ENCODE measurements at places on chromosomes 1 and 21.

DNA sequence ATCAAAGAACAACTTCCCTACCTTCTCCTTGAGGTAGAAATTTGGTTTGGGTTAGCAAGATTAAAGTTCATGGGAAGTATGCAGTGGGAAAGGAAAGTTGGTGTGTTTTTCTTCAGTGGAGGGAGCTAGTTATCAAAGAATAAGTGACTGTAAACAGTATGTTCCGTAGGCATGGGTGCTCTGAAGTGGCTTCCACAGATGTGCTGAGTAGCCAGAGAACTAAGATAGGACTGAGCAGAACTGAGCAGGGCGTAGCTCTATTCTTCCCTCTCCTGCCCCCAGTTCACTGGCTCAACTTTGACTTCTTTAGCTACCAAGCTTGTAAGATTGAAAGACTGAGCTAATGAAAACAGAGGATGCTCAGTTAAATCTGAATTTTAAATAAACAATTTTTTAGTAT, 3.4 kb downstream of the ADCY10 start:
- no peak for DNase-seq

DNA sequence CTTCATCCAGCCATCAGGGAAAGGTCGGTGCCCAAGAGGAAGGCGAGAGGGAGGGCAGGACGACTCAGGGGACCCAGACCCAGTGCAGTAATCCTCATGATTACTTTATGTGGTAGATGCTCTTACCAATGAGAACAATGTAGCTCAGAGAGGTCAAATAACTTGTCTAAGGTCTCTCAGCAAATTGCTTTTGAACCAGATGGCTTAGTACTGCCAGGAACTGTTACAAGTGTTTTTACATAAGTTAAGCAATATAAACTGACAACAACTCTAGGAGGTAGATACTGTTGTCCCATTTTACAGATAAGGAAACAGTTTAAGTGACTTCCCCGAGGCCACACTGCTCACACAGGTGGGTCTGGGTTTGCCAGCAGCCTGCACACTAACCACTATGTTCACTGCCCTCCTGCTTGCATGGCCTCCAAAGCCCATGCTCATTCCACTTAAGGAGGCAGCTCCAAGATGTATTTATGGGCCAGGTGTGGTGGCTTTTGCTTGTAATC, 111.7 kb downstream of the LACTBL1 start:
- no peak for DNase-seq

- no peak for DNase-seq
Measured at GRCh38 chr1:157798211-157798610, 21.3 kb upstream of the FCRL2 start.

DNA sequence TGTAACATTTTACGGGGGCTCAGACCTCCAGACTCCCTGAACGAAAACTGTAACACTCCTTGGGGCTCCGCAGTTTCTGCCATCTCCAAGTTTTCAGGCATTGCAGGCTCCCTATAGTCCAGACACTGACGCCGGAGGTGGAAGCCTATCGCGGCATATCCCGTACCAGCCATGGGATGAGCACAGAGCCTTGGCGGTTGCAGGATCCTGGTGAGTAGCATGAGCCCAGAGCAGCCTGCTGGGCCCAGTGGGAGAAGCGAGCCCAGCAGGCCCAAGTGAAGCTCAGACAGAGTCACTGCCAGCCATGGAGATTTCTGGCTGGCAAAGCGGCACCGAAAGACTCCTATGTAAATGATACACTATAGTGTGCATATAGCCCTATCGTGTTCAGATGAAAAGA, 446.8 kb downstream of the COL11A1 start:
- DNase-seq = no peak

- DNase-seq = no peak
Measured at GRCh38 chr1:160436966-160437365, 36.6 kb downstream of the VANGL2 start.

DNA sequence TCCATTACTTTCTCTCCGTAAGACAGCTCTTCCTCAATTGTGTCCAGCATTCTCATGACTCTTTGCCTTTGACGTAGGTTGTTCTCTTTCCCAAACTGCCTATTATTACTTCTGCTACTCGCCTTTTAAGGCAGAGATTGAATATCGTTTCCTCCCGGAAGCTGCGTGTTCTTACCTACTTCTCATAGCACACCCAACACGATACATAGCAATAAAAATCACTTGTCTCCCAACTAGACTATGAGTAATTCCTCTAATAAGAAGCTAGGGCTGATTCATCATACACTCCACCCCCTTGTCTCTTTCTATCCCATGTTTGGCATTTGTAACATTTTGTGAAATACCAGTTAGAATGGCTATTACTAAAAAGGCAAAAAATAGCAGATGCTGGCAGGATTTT, 55.8 kb upstream of the SGIP1 start:
- no peak for DNase-seq

DNA sequence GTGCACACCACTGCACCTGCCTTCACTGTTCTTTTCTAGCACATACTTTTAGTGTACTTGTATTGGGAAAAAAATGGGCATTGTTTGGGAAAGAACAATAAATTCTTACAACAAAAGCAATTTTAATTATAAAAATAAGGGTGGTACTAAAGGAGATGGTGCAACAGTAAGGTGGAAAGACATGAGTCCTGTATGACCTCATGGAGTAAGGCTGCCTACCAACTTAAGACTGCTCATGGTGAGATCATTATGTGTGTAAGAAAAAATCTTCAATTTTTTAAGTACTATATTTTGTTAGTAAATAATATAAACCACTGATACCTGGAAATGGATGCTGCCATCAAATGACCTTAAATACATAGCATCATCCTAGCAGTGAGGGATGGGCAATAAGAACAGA, 29.6 kb upstream of the PHGDH start:
- DNase-seq = no peak

GRCh38 chr1:41498391-41498790, 13.9 kb upstream of the EDN2 start:
- no peak for DNase-seq

GRCh38 chr1:224378855-224379631, 22.4 kb downstream of the CNIH4 start:
- no peak for DNase-seq

- DNase-seq = no peak
Measured at GRCh38 chr1:47465605-47466004, 27.8 kb downstream of the FOXD2 start.

DNA sequence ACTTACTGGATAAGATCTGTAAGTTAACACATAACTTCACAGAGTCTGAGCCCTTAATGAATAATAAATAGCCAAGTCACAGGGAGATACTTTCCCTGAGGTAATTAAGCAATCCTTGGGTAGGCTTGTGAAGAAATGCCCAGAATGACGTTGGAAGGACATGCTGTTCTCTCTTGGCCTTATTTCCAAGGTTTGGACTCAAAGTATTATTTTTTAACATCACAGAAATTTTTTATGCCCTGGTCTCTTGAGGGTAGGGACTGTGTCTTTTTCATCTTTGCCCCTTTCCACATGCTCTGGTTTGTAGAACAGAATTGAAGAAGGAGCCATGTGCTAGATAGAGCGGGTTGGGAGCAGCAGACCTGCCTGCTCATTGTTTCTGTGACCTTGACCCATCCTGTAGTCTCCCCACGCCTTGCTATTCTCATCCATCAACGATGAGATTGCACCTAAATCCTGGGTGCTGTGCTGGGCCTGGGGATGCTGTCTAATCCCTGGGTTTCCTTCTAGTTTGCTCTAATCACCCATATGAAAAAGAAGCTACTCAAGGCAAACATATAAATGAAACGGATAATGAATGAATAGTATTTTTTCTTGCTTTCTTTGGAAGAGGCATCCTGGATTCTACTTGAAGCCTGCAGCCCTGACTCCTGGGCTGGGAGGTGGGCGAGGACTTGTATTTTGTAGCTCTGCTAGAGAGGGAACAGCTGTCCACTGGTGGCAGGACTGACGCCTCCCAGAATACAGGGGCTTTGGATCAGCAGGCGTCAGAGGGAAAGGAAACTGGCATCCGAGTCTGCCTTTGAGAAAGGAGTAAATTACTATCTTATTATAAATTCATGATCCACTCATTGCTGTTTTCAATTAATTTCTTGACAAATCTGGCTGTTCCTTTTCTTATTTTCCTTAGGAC, 17.5 kb upstream of the LAMTOR5 start:
- no peak for DNase-seq

DNA sequence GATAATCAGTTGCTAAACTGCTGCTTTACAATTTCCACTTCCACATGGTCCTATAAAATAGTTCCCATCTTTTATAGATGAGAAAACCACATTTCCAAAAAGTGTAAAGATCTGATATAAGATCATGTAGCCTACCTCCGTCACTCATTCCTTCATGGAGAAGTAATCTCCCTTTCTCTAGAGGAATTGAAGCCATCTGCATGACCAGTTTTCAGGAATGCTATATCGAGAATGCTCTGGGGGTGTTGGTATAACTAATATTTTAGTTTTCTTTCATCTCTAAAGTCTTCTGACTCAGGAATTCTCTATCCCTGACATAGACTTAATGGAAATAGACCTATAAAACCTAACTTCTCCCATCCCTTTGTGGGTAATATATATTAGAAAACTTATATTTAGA, 173.0 kb upstream of the UBE2U start:
- no peak for DNase-seq

DNA sequence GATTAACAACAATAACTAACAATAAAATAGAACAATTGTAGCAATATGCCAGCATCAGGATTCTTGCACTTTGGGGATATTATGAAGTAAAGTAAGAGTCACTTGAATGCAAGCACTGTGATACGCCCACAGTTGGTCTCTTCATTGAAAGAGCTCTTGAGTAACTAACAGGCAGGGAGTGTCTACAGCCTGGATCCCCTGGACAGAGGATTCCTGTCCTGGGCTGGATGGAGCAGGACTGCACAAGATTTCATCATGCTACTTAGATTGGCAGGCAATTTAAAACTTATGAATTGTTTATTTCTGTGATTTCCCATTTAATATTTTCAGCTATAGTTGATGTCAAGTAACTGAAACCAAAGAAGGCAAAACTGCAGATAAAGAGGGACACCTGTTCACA, 13.7 kb upstream of the KRTAP19-5 start:
- DNase-seq = no peak

GRCh38 chr1:246491551-246492053, 15.5 kb downstream of the SMYD3 start:
- DNase-seq = no peak

DNA sequence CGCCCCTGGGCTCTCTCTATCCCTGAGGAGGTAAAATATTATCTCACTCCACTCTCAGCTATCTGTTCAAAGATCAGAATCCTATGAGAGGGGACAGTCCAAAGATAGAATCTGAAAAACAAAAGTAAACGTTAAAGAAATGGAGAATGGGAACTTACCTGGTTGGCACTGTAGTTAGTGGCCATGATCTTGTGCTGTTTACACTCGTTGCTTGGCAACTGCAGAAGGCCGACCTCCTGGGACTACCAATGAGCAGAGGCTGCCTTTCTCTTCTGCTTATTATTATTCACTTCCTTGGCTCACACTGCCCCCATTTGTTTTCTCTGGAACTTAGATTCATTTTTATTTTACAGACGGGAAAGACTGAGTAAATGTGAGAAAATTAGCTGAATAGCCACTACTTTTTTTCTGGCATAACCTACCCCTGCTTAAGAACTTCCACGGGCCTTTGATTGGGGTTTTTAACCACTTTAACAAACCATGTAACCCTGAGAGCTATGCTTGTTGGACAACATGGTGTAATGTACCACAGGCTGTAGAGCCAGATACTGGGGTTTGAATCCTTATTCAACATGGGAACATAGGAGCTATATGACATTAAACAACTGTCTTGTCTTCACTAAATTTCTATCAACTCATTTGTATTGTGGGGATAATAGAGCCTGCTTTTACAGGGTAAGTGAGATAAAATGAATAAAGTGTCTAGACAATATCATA, at the start of gene CFAP126:
Gene CFAP126, minus strand, starts transcription at position 193 of the 717 bp plus-strand sequence. Its CDS starts 8 bp downstream, at position 185.
- DNase-seq = no peak

DNA sequence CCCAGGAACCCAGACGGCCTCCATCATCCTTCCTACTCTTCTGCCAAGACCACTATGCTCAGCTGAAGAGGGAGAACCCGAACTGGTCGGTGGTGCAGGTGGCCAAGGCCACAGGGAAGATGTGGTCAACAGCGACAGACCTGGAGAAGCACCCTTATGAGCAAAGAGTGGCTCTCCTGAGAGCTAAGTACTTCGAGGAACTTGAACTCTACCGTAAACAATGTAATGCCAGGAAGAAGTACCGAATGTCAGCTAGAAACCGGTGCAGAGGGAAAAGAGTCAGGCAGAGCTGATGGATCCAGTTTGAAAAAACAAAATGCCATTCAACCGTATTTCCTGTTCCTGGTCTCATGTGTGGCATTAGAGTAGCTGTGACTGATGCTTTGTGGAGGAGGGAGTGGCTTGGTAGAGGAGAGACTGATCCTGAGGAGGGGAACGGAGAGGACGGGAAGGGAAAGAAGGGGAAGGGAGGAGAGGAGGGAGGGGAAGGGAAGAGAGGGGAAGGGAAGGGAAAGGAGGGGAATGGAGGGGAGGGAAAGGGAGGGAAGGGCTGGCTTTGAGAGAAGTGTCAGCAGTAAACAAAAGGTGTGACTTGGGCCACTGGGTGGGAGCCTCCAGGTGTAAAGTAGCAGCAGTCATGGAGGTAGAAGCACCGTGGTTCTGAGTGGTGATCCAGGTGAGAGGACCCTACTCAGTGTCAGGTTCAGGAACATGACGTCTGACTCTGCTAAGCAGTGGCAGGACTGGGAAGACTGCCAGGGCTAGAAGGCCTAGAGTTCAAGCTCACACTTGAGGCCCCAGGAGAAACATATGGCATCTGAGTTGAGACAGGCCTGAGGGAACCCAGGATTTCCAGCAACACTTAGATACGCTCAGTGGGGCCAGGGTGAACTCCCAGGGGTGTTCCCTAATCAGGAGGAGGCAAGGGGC, 846 bp downstream of the HMGB4 start:
- DNase-seq = no peak

- no peak for DNase-seq
Measured at GRCh38 chr1:230599926-230600656, 42.2 kb upstream of the COG2 start.

GRCh38 chr1:119475866-119476439, 31.1 kb upstream of the HSD3B1 start:
- DNase-seq = peak; percentile 21

GRCh38 chr1:10681296-10682107, 114.9 kb downstream of the CASZ1 start:
- no peak for DNase-seq

DNA sequence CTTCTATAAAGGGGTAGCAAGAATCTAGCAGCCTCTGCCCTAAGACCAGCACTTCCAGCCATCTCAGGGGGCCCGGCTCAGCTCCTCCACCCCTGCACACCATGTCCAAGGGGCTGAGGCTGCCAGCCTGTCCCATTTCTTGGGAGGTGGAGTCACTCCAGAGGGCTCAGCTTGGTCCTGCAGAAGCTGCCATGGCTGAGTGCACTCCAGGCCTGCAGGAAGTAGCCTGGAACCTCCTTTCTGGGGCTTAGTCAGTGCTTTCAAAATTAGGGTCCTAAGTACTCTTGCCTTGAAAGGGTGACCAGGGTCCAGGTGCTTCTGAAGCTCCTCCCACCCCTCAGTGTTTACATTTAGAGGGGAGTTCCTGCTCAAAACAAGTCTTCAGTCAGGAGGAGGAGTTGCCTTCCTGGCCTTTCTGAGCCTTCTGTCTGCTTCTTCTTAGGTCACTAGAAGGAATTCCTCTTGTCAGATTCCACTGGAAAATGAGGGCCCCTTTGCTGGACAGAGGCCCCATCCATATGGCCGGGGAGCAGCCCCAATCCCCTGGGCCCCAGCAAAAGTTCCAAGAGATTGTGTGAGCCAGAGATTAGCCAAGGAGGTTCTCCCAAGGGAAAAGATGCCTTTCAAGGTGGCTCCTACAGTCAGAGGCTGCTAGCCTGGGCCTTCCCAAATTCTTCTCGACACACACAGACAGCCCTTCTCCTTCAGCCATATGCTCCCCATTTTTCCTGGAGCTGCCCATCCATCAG, 128.1 kb upstream of the VAMP3 start:
- no peak for DNase-seq

- DNase-seq = no peak
Measured at GRCh38 chr1:88472298-88472697, 211.8 kb upstream of the PKN2 start.
